ENCODE measurements at places on chromosomes 7 and 10. TPM values are rescaled to one million over a fixed set of nuclear protein-coding genes. Genes with fewer than 3 reads are reported as not detected.

TIAL1 gene
- 99.0 TPM for total RNA-seq

C7orf33 gene
- not detected for total RNA-seq

GRCh38 chr7:25900877-25901276, 251.1 kb upstream of the NFE2L3 start:
- H3K27me3 ChIP-seq: no peaks in the 10 kb centered on the region
- H3K4me1 ChIP-seq: no peaks in the 10 kb centered on the region
- H3K27ac ChIP-seq: no peak overlapping the region
- DNase-seq: no peak
- no peaks in the 10 kb centered on the region for H3K36me3 ChIP-seq

GRCh38 chr10:50552771-50553535, 70.8 kb downstream of the SGMS1 start:
- DNase-seq: no peak
- H3K4me1 ChIP-seq: peaks cover 37% of the 10 kb centered on the region
- no peaks in the 10 kb centered on the region for H3K36me3 ChIP-seq

GRCh38 chr10:63421591-63421990, 44.2 kb downstream of the JMJD1C start:
- no peak overlapping the region for H3K27ac ChIP-seq
- H3K4me1 ChIP-seq: peaks cover 30% of the 10 kb centered on the region

- H3K27me3 ChIP-seq: no peaks in the 10 kb centered on the region
- no peaks in the 10 kb centered on the region for H3K36me3 ChIP-seq
- no peak for DNase-seq
- no peak overlapping the region for H3K27ac ChIP-seq
- no peak overlapping the region for H3K4me3 ChIP-seq
- peaks cover 21% of the 10 kb centered on the region for H3K4me1 ChIP-seq
These were observed 33.3 kb downstream of the CHCHD3 start for GRCh38 chr7:133048589-133048988.

GRCh38 chr10:133474027-133474426, 20.3 kb downstream of the SCART1 start:
- H3K4me3 ChIP-seq: no peak overlapping the region
- H3K4me1 ChIP-seq: no peaks in the 10 kb centered on the region
- no peaks in the 10 kb centered on the region for H3K36me3 ChIP-seq

All from lower lobe of right lung (tissue), 2 donors.